ENCODE measurements at places on chromosomes 13 and 19.

DNA sequence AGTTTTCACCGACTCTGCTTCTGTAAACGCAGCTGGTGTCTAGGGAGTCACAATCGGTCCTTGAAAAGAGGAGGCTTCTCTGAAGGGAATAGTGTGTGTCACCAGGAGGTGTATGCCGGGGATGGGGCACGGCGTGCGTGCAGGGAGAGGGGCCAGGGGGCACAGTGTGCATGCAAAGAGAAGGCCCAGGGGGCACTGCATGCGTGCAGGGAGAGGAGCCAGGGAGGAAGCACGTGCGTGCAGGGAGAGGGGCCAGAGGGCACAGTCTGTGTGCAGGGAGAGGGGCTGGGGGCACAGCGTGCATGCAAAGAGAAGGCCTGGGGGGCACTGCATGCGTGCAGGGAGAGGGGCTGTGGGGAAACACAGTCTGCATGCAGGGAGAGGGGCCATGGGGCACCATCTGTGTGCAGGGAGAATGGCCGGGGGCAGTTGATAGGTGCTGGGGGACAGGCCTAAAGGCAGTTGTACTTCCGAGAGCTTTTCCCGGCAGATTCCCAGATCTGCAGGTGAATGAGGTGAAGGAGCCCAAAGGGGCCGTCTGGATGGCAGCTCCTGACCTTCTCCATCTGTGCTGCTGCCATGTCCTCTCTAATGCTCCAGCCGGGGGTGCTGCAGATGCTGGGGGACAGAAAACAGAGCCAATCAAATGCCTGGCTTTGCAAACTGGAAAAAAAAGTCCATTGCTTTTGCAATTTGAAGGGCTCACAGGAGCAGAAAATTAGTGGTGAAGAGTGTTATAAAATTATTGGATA lies 36.4 kb downstream of the ATP11A start:
- no peak for DNase-seq

DNA sequence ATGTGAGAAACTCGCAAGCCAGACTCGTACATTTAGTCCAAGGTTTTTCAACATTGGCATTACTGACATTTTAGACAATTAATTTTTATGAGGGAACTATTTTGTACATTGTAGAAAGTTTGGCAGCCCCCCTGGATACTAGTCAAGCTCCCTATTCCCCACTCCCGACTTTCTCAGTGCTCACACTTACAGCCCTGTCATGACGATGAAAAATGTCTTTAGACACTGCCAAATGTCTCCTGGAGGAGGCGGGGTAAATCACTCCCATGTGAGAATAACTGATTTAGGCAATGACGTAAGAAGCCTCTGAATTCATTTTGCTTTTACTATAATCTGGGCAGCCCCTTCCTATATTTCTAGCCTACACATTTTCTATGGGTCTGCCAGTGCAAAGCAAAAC lies 535.8 kb upstream of the KLHL1 start:
- no peak for DNase-seq

- DNase-seq: no peak
Measured at GRCh38 chr19:28981518-28981917, 231.4 kb downstream of the UQCRFS1 start.

GRCh38 chr19:34983786-34984185 lies 16.3 kb upstream of the GRAMD1A start:
- DNase-seq: no peak

GRCh38 chr13:102571075-102571474 lies 25.7 kb upstream of the TPP2 start:
- peak; percentile 24 for DNase-seq

DNA sequence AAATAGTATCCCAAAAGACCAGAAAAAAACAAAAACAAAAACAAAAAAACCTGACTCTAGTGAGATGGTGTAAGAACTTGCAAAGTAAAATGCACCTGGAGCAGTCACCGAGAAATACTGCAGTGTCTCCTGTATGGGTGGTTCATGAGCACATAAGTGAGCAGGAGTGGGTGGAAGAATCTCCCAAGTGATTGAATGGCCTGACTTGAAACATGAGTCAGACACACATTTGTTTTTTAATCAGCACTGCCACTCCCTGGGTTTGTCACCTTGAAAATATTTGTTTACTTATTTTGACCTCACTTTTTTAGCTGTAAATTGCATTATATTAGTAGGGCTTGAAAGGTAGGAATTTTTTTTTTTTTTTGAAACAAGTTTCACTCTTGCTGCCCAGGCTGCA lies 2.0 kb downstream of the ZNF431 start:
- DNase-seq: no peak

- no peak for DNase-seq
Measured at GRCh38 chr19:13817018-13817614, 21.9 kb downstream of the ZSWIM4 start.

GRCh38 chr19:55228015-55228391 lies 560 bp downstream of the TMEM86B start:
- DNase-seq: no peak

GRCh38 chr19:18610245-18610555 lies 2.5 kb upstream of the TMEM59L start:
- DNase-seq: no peak

DNA sequence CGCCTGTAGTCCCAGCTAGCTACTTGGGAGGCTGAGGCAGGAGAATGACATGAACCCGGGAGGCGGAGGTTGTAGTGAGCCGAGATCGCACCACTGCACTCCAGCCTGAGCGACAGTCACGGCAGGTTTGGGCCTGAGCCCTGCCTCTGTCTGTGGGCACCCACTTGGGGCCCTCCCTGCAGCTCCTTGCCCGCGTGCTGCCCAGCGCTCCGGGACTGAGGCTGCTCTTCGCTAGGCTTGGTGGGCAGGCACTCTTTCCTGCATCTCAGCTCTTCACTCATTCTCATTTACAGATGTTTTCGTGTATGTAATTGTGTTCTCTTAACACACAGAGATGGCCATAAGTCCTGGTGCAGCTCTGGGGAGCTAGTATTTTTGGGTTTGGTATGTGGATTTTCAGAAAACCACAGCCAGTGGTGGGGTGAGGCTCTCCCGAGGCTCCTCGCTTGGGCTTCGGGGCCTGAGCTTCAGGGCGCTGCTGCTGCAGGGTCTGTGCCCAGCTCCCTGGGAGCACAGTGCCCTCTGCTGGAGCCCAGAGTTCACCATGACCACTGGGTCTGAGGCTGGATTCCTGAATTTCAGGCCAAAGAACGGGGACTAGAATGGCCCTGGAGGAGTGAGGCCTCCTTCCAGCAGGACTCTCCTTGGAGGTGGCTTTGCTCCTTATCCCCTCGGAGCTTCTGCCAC lies 15.2 kb downstream of the UPF1 start:
- peak; percentile 66 for DNase-seq

GRCh38 chr19:27764186-27764804 lies 1448.7 kb downstream of the UQCRFS1 start:
- no peak for DNase-seq

DNA sequence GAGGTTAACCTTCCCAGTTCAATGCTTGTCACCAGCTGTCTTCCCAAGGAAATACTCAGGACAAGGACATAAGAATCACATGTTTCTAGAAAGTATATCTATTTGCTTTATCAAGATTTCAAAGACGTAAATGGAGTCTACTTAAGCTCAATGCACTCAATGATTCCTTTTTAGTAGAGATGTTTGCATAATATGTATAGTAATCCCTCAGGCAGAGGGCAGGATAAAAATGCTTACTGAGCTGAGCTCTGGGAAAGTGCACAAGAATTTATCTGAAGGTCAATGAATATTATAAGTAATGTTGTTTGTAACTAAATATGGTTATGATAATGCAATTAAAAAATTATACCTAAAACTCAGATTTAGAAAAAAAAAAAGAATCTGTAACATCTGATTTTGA lies 1309.4 kb upstream of the SLC10A2 start:
- no peak for DNase-seq

DNA sequence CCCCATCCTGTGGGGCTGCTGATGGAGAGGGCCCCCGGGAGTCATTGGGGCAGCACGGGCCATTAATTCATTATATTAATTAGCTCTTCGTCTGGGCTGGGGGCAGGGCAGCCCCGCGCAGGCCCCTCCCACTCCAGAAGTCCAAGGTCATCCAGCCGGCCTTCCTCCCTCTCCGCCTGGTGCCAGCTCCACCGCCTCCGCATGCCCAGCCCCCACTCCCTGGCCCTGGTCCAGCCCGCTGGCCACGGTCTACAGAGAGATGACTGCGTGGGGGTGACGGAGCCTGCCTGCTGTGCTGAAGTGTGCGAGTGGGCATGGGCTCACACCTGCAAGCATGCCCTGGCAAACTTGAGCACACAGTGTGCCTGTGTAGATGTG lies 8.8 kb downstream of the IGLON5 start:
- DNase-seq: no peak

GRCh38 chr13:28575200-28575599 lies 80.3 kb upstream of the FLT1 start:
- no peak for DNase-seq

GRCh38 chr13:71831716-71832115 lies 35.3 kb downstream of the DACH1 start:
- no peak for DNase-seq

- no peak for DNase-seq
Measured at GRCh38 chr13:49308097-49308875, 60.6 kb downstream of the CDADC1 start.

DNA sequence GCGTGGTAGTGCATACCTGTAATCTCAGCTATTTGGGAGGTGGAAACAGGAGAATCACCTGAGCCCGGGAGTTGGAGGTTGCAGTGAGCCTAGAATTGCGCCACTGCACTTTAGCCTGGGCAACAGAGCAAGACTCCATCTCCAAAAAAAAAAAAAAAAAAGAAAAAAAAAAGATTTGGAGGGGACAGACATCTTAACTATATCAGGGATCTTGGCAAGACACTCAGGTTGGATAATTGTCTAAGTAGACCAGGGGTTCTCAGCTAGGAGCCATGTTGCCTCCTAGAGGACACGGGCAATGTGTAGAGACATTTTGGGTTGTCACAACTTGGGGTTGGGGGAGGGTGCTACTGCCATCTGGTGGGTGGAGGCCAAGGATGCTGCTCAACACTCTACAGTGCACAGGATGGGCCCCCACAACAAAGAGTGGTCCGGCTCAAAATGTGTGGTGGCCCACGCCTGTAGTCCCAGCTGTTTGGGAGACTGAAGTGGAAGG lies 1.9 kb upstream of the ZNF580 start:
- no peak for DNase-seq

Data from NCI-H1694 (cell line).